ENCODE measurements at places on chromosomes 2 and 18. TPM values are rescaled to one million over a fixed set of nuclear protein-coding genes. Genes with fewer than 3 reads are reported as not detected.

Gene KCNJ3
- 4.2 TPM for total RNA-seq

Gene CCDC68
- 8.1 TPM for total RNA-seq

Gene PKDCC
- 146 TPM for total RNA-seq

Gene PARD6G
- total RNA-seq: 32.7 TPM

Gene PPIL3
- total RNA-seq: 16.2 TPM

Gene MYO5B
- total RNA-seq: 22.6 TPM

Gene AFF3
- 7.6 TPM for total RNA-seq

Gene GALNT3
- 7.4 TPM for total RNA-seq

Gene TANK
- 94.0 TPM for total RNA-seq

Gene TMSB10
- total RNA-seq: 2,211 TPM

Gene TPGS2
- total RNA-seq: 171 TPM

Gene ANO7
- total RNA-seq: 0.98 TPM

Gene TMEM37
- 3.2 TPM for total RNA-seq

Gene FAHD2A
- total RNA-seq: 42.0 TPM

Gene CXCR2
- 6.4 TPM for total RNA-seq

Gene KCNJ13
- not detected for total RNA-seq

Gene PREB
- total RNA-seq: 57.5 TPM

Gene ZAP70
- total RNA-seq: 16.7 TPM

Gene KLHL14
- total RNA-seq: 0.98 TPM

Gene NCK2
- total RNA-seq: 45.9 TPM

Gene C2orf80
- not detected for total RNA-seq

Gene XDH
- total RNA-seq: 0.49 TPM

Gene PLEKHM3
- total RNA-seq: 21.4 TPM

Gene ANKMY1
- total RNA-seq: 20.6 TPM

Gene ICOS
- 1.7 TPM for total RNA-seq
